ENCODE measurements at places on chromosomes 16 and 17.

DNA sequence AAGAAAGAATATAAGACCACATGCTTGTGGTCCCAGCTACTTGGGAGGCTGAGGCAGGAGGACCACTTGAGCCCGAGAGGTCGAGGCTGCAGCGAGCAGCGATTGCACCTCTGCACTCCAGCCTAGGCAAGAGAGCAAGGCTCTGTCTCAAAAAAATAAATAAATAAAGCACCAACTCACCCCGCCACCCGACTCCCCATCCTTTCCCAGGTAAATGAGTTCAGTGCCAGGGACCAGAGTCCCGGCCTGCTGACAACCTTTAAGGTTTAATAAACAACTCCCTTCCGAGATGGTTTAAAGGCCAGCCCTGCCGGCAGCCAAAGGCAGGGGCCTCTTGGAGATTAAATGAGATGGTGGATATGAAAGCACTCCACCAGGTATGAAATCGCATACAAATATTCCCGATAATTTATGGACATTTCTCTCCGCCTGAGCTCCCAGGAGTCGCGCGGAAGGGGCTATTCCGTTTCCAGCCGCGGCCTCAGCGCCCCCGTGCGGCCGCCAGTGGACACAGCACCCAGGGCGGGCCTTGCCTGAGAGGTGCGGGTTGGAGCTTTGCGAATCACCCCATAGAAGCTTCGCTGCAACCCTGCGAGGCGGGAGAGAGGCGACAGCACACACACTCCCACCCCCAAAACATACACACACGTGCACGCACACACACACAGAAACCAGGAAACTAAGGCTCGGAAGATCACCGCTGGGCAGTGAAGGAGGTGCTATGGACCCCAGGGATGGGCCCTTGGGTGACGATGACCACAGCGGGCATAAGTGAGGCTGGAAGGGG, 4.0 kb upstream of the RPL38 start:
- DNase-seq, result peak; percentile 60

DNA sequence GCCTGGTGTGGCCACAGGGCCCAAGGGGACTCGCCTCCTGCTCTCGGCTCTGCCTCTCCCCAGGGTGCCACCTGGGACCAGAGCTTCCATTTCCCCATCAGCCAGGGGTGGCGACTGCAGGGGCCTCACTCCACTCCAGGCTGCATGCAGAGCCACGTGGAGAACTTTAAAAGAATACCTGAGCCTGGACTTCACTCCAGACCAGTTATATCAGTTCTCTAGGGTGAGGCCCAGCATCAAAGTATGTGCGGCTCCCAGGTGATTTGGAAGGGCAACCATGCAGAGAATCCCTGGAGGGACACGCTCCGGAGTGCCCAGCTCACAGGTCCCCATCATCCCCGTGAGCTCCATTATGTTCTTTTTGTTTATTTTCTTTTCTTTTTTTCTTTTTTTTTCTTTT, 39.8 kb downstream of the KIAA0513 start:
- DNase-seq, result no peak

DNA sequence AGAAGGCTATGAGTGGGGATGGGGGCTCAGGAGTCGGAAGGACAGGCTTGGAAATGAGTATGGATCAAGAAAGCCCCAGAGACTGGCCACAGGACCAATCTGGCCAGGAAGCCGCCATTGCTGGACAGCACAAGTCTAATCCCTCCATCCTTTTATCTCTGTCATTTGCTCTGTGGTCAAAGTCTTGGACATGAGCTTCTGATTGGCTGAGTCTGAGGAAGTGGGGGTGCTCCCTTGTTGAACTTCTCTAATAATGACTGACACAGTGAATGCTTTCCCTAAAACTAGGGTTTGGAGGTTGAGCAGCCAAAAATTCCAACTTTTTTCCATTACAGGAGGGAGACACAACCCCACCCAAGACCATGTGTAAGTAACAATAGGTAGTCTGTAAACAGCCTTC, 97.4 kb downstream of the MARF1 start:
- no peak for DNase-seq

DNA sequence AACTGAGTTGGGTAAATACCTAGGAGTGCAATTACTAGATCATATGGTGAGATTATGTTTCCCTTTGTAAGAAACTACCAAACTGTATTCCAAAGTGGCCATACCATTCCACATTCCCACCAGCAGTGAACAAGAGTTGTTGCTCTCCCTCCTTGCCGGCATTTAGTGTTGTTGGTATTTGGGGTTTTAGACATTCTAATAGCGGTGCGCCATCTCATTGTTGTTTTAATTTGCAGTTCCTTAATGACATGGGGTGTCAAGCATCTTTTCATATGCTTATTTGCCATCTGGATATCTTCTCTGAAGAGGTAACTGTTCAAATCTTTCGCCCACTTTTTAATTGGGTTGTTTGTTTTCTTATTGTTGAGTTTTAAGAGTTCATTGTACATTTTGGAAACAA, 164.2 kb upstream of the LHX1 start:
- DNase-seq, result no peak

DNA sequence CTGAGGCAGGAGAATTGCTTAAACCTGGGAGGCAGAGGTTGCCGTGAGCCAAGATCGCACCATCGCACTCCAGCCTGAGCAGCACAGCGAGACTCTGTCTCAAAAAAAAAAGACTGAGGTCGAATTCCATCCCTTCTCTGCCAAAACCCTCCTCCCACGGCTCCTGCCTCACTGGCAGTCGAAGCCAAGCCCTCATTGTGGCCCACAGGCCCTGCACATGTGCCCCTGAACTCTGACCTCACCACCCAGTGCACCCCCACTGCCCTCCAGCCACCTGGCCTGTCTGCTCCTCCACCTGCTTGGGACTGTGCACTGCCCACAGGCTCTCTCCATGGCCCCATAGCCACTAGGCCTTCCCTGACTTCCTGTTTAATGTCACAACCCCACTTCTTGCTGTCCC, 7.0 kb downstream of the MYO15A start:
- no peak for DNase-seq

GRCh38 chr17:72372185-72372584, 251.4 kb downstream of the SOX9 start:
- DNase-seq, result no peak

DNA sequence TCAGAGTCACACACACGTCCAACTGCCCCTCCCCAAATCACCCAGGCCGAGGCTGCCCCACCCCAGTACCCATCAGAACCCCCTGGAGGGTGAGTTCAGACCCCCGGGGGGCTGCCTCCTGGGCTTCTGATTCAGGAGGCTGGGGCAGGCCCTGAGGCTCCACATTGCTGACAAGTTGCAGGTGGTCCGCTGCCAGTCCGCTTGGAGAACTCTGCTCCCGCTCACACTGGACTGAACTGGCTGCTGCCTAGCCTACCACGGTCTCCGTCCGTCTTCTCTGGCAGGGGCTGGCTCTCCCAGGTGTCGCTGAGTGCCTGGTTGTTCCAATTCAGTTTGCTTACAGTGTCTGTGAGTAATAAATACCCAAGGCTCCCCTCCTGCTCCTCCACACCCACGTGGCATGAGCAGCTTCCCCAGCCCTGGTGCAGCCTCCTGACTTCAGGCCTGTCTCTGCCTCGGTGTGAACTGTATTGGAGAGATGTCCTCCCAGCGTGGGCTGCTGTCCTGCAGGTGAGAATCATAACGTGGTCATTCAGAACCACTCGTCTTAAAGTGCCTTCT, 163.4 kb downstream of the LAT start:
- DNase-seq, result no peak

DNA sequence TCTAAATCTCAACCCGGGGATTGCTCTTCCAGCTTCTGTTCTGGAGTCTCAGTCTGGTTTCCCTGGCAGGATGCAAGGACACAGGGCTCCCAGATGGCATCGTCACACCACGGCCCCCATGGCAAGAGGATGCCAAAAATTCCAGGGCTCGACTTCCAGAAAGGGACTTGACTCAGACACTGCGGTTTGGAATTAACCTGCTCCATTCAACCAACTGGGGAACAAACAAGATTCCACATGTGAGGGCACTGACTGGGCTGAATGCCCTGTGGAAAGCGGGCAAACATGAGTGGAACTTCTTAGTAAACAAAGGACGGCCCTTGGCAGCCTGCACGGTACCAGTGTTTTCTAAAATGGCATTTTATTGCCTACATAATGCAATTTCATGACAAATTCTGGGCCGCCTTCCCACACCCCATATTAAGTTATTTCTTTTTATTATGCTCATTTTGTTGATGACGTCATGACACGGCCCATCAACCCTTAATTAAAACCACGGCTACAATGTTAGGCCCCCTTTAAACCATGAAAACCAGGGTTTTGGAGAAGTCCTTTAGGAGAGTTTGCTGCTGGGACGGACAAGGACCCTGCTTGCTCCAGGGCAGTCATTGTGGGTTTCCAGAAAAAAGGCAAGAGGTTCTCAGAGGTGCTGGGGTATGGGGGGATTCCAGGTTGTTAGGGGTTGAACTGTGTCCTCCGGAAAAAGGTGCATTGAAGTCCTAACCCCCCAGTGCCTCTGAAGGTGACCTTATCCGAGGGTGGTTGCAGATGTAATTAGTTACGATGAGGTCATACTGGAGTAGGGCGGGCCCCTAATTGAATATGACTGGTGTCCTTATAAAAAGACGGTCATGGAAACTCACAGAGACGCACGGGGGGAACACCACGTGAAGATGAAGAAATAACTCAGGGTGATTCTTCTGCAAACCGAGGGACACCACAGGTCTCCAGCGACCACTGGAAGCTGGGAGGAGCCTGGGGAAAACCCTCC, 205.6 kb downstream of the FOXL1 start:
- DNase-seq, result no peak

- DNase-seq, result no peak
Measured at GRCh38 chr17:40463122-40463550, 19.9 kb downstream of the IGFBP4 start.

GRCh38 chr17:79800325-79801155, 3.7 kb upstream of the CBX8 start:
- no peak for DNase-seq

DNA sequence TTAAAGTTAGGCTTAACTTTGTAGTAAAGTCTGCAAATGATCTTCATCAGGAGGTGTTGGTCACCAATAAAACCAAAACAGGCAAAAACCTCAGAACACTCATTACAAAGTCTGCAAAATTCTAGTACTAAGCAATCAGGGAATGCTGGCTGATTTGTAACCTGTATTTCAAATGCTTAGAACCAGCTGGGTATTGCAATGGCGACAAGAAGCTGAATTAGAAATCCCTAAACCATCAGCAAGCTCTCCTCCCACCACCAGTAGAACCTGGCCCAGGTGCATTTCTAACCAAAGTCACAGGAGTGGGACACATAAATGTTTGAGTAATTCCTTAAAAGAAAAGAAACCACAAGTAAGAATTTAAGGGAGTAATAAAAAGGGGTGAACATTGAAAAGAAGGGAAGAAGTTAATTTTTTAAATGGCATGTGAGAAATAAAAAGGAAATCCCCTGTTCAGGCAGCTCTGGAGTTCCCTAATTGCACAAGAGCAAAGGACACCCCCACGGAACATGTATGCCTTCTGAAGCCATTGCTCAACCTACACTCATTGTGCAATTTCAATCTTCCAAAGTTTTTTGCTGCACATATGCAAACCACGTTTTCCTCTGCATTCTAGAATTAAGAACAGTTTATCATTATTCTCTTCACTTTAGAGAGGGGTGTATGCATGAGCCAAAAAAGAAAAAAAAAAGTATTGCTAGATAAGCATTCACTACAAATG, 102.9 kb downstream of the HIC1 start:
- DNase-seq, result no peak

- no peak for DNase-seq
Measured at GRCh38 chr17:49887086-49887743, 39.3 kb upstream of the TAC4 start.

DNA sequence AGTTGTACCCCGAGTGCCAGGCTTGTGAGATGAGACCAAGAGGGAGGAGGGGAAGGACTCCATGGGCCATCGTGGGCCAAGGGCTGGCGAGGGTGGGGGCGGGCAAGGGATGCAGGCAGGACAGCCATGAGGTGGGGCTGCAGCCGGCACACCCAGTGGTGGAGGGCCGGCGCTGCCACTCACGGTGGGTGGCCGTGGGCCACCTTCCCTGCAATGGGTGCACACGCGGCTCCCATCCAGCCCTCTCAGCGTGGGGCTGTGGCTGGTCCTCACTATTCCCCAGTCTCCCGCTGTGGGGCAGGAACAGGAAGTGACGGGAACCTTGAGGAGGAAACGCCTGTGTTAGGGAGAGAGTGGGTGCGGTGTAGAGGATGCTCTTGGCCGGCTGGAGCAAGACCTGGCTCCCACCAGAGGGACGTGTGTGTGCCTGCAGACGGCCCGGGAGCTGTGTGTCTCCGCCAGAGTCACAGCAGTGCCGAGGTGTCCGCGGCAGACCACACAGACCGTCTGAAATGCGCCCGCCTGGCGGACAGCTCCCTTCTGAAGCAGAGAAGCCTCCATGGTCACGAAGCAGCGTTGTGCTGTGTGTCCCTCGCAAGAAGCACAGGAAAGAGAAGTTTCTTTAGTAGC, 23.6 kb downstream of the CIBAR2 start:
- no peak for DNase-seq

- no peak for DNase-seq
Measured at GRCh38 chr17:59505610-59506276, 59.7 kb upstream of the DHX40 start.

- no peak for DNase-seq
Measured at GRCh38 chr17:28173031-28173561, 130.6 kb downstream of the NLK start.

DNA sequence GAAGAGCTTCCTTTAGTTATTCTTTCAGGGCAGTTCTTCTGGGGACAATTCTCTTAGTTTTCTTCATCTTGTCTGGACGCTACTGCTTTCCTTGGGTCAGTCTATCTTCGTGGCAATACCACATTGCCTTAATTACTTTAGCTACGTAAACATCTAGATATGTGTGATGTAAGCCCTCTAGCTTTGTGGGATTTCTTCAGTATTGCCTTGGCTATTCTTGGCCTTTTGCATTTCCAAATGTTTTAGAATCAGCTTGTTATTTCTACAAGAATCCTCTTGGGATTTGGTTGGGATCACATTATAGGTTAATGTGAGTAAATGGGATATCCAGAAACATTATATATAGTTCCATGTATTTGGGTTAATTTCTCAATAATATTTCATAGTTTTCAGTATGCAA, 9.0 kb upstream of the ST6GALNAC2 start:
- DNase-seq, result no peak

GRCh38 chr16:56094231-56094630, 97.1 kb upstream of the GNAO1 start:
- DNase-seq, result no peak

GRCh38 chr17:71516149-71516548, 604.7 kb upstream of the SOX9 start:
- DNase-seq, result no peak

DNA sequence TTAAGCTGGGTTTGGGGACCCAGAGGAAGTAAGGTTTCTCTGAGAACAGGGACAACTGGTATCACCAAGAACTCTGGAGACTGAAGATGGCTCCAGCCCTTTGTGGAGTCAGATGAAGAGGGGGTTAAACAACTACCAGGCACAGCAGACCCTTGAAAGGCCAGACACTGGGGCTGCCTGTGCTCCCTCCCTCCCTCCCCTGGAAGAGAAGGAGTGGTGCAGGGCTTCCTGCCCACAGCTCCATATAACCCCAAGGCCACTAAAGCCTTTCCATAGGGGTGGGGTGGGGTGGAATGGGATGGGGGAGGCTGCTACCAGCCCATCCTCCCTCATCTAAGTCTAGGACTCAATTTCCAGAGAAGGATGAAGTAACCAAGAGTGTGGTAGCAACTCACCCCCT, 66.7 kb downstream of the CCDC182 start:
- DNase-seq, result no peak
